ENCODE measurements at places on chromosomes 7 and 10. TPM values are rescaled to one million over a fixed set of nuclear protein-coding genes. Genes with fewer than 3 reads are reported as not detected.

The UNC5B gene
- total RNA-seq, result 0.07 TPM

DNA sequence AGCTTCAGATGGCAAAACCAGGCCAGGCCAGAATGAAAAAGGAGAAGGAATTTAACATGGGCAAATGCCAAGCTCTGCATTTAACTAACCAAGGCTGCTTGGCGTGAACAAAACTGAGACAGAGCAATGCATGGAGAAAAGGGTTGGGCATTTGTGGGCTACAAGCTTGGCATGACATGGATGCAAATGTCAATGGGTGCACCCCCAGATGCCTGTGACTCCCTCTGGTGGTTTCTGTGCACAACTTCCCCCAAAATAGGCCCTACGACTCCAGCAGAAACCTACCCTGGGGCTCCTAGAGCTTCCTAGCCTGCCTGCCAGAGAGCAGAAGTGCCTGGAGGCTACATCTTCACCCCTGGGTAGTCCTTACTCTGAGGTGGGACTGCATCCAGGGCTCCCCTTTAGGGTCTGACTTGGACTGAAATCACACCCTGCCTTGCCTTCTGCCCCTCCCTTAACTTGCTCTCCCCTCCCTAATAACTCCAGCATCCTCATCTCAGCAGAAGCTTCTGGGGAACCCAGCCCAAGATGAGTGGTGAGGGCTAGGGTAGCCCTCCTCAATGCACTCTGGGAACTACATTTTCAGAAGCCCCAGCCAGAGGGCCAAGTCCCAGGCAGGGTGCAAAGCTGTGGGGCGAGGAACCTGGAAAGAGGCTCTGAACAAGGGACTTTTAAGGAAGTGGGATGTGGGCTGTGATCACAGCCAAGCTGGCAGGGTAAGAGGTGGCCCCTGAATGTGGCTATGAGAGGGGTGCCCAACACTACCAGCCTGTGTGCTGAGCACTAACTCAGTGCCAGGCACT lies 11.3 kb downstream of the GPRIN2 start:
- DNase-seq, result peak; percentile 17

- no peak for DNase-seq
Observed at GRCh38 chr10:50490241-50490640, 133.5 kb downstream of the SGMS1 start.

DNA sequence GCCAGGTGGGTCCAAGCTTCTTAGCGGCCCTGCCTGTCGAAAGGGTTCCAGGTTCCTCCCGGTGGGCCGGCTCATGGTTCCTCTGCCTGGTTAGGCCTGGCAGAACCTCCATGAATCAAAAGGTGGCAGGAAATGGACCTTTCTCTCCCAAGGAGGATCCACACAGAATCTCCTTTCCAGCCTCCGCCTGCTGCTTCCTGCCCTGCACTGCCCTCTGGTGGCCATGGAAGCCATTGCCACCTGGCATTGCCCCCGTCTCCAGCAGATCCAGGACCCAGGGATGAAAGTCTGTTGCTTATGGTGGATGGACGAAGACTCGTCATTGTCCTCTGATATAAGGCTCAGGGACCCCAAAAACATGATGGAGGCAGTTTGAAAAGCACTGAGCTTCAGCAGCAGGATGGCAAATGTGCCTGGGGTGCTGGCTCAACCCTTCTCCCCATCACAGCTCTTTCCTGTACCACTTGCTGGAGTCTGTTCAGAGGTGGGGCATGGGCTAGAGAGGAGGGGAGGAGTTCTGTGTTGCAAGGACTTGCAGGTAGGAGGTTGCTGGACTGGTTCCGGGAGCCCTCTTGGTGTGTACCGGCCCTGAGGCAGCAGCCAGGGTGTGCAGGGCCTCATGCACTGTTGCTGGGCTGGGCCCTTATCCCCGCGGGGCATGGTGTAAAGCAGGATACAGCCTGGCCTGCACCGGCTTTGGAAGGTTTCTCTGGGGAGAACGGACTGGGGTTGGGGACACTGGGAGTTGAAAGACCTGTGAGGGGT lies 11.3 kb upstream of the INMT start:
- peak; percentile 84 for DNase-seq

DNA sequence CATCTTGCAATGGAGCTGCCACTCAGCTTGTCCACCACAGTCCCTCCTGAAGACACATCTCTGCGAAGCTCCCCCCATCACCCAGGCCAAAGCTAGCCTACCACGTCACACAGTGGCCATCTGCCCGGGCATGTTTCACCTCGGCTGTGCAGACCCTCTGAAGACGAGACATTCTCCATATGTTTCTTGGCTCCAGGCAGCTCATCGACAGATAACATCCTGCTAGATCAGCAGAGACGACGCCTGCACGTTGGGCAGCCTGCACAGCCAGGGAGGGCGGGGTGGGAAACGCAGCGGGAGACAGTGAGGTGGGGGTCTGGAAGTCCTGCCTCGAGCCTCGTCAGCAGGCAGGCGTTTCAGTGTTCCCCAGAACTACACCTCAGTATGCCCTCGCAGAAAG lies 53.0 kb downstream of the PTPRN2 start:
- DNase-seq, result no peak

The HOXA13 gene
- not detected for total RNA-seq

GRCh38 chr10:15254808-15255648 lies 86.5 kb upstream of the NMT2 start:
- DNase-seq, result peak; percentile 56

Data from activated CD8-positive, alpha-beta T cell treated with anti-CD3 and anti-CD28 coated beads for 36 hours (primary cell).